ENCODE measurements at places on chromosomes 5 and 9. TPM values are rescaled to one million over a fixed set of nuclear protein-coding genes. Genes with fewer than 3 reads are reported as not detected.

- DNase-seq, result no peak
Observed at GRCh38 chr5:17346811-17347210, 129.4 kb downstream of the BASP1 start.

GRCh38 chr9:116208417-116209232, 55.0 kb downstream of the PAPPA start:
- DNase-seq, result no peak

The OSMR gene
- 11.4 TPM for polyA plus RNA-seq

DNA sequence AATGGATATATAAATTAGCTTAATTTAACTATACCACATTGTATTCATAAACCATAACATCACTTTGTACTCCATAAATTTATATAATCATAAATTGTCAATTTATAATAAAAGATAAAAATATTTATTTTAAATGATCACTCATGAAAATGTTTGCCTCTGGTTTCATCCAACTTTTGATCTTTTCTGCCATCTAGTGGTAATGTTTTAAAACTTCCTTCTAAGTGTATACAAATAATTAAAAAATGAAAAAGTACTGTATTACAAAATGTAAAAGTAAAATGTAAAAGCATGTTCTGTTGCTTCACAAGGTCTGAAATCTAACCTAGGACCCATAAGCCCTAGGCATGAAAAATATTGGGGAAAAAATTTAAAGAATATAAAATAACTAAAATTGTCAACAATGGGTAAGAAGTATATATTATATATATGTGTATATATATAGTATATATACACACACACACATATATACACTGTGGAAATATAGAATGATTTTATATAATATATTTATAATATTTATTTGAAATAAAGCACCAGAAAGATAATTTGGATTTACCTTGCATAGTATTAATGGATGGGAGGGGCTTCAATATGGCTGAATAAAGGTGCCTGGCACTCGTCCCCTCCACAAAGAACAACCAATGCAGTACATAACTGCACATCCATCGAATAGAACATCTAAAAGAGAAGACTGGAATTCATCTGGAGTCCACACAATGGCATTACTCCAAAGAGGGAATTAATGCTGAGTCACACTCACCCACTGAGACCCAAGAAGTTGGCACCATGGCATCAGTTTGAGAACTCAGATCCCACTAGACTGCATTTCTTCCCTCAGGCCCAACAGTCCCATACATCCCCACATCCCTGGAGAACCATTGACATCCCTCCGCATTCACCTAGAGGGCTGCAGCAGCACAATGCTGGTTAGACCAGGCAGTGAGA, 32.5 kb downstream of the ANXA1 start:
- DNase-seq, result no peak

DNA sequence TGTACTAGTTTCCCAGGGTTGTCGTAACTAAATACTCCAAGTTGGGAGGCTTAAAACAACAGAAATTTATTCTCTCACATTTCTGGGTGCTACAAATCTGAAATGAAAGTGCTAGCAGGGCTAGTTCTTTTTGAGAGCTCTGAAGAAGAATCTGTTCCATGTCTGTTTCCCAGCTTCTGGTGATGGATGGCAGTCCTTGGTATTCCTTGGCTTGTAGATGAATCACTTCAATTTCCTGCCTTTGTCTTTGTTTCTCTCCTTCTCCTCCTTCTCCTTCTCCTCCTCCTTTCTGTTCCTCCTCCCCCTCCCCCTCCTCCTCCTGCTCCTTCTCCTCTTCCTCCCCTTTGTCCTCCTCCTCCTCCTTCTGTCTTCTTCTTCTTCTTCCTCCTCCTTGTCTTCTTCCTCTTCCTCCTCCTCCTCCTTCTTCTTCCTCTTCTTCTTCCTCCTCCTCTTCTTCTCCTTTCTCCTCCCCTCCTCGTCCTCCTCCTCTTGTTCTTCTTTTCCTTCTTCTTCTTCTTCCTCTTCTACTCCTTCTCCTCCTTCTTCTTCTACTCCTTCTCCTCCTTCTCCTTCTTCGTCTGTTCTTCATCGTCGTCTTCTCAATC, 104.7 kb upstream of the ANKRD55 start:
- DNase-seq, result no peak

The DPYSL3 gene
- 35.7 TPM for polyA plus RNA-seq

- no peak for DNase-seq
Observed at GRCh38 chr5:76527685-76528161, 95.5 kb downstream of the F2RL2 start.

DNA sequence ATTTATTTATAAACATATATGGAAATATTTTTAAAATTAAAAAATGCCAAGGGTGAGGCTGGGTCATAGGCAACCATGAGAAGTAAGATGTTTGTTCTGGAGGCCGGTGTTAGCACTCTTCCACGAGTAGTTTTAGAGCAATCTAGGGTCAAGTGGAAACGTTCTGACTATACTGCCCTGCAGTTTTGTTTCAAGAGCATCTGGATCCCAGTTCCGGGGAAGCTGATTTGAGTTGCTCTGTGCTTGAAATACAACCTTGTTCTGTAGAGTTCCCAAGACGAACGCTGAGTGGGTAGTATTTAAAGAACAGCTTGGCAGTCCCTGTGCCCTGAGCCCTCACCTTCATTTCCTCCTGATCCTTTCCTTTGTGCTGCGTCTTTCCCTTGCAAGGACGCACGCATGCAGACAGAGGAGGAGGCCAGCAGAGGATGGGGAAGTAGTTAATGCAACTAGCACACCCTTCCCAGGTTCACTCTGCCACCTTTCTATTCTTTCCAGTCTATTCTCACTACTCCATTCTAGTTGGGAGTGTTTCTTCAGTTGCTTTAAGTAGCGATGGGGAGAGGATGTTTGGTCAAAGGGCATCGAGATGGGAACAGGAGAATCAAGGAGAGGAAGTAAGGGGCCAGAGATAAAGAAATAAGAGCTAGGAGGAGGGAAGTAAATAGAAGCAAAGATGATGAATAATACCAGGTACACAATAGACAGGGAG, 68.3 kb upstream of the ZSWIM6 start:
- DNase-seq, result no peak

DNA sequence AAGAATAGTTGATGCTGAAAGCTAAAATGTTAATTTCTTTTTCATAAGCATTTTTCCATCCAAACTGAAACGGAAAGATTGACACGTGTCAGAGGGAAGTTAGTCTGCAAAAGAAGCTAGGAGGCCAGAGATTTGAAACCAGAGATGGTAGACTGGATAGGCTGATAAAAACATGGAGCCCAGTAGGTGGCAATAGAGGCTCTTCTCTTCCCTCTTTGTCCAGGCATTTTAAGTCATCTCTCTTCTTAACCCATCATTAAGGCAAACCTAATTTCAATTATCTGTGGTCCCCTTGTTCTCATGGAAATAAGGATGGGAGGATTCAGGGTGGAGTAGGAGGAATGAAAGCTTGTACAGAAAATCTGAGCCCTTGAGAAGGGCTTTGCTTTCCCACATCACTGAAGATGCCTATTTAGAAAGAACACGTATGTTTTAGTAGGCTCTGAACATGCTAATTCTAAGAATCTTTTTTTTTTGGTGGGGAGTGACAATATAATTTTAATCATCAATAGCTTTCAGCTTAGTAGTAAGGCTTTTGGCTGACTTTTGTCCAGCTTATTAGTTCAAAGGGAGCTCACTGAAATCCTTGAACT, 66.6 kb downstream of the ZNF474 start:
- peak; percentile 54 for DNase-seq

DNA sequence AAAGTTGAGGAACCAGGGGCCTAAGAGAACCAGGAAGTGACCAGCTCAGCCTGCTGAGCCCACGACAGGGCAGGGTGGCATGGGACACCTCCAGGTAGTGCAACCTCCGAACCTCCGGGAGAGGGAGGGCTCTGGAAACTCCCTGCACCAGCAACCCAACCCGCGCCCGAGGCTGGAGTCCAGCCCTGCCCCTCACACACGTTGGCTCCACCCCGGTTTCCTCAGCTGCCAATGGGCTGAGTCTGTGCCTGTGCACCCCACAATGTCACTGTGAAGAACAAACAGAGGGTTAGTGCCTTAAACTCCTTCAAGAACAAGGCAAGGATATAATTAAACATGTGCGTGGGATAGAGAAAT, 17.0 kb upstream of the UNC5A start:
- DNase-seq, result no peak

The AFAP1L1 gene
- 20.8 TPM for polyA plus RNA-seq

- no peak for DNase-seq
Observed at GRCh38 chr5:38866362-38867031, 20.7 kb downstream of the OSMR start.
